Islet precursor cell (in vitro differentiated cells): ENCODE measurements at places on chromosomes 2 and 18.

GRCh38 chr2:189297446-189297845, 117.9 kb upstream of the COL5A2 start:
- no peak for DNase-seq

DNA sequence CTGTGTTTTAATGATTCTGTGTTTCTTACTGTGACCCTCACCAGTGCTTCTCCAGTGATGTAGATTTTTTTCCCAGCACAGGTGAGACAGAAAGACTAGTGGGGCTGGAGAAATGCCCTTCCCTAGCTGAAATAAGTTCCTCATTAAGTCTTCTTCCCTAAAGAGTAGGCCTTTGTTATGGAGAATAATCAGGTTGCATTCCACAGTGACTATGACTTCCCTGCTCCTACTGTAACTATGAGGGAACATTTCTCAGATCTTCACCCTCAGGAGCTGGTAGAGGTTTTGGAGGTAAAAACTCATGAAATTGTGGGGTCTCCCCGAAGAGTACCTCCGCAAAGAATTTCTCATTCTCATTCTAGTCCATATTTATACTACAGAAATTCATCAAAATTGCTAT, 286.2 kb downstream of the GRB14 start:
- DNase-seq: no peak

- DNase-seq: no peak
These were observed 89.7 kb downstream of the SPTBN1 start for GRCh38 chr2:54545702-54546450.

GRCh38 chr2:197168705-197169104, 141.9 kb downstream of the ANKRD44 start:
- peak; percentile 80 for DNase-seq

- no peak for DNase-seq
These were observed 824.2 kb downstream of the PLCL1 start for GRCh38 chr2:198628596-198628995.
